KBM-7 (cell line): ENCODE measurements at places on chromosomes 2 and 18.

DNA sequence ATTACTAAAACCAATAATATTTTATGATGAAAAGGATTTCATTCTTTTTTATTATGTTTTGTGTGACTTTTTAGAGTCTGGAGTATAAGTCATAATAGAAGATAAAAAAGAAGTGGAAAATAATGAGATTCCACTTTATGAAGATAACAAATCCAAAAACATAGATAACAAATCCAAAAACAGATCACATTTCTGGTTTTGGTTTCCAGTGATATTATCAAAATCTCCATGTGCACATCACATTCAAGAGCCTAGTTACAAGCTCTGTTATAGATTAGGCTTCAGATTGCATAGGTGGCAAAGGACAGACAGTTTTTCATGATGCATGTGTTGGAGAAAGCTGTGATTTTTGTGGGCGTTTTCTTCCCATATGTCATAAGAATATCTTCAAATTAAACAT is 648.2 kb downstream of the STK39 start:
- no peak for DNase-seq

DNA sequence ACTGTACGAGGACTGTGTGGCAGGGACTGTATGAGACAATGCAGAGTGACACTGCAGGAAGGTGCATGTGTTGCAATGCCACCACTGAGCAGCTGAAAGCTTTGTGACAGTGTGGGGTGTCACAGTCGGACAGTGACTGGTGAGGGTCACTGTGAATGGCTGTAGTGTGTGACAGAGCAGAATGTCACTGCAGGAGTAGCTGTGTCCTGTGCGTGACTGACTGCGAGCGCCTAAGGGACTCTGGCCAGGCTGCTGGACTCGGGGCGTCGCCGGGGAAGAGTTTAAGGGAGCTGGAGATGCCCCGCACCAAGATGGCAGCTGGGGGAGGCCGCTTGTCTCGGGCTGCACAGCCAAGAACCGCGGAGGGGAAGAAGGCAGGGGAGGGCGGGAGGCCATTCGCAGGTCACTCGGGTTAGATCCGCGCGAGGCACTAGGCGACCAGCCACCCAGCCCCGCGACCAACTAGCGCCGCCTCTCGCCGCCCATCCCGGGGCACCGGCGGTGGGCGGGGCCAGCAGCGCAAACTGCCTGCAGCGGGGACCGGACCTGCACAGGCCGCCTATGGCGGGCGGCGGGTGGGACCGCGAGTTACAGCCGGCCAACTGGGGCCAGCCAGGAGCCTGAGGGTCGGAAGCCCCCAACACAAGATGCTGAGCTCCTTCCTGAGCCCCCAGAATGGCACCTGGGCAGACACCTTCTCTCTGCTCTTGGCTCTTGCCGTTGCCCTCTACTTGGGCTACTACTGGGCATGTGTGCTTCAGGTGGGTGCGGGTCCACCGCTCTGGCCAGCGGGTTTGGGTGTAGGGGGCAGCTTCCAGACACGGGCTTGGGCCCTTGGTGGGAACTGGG is at the start of gene ABHD1:
Gene ABHD1 (plus strand): TSS at position 514 of the 849 bp plus-strand sequence. CDS start 134 bp downstream, at position 648.
- DNase-seq, result peak; percentile 60

GRCh38 chr18:25826823-25827222 is 263.6 kb downstream of the SS18 start:
- no peak for DNase-seq

DNA sequence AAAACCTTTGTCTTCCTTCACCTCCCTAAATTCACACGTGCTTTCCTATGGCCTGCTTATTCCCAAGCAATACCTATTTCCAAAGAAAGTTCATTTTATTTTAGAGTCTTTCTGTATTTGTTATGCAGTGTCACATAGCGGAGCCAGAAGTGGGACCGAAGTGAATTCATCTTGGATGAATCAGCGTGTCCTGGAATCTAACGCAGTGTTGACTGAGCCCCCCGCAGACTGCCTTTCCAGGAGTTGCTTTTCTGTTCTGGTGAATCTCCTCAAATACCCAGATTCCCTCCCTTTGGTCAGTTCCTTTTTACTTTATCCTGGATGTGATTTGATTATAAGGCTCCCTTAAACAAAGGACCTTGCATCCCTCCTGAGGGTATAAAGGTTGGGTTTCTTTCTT is 10.8 kb downstream of the ALPP start:
- DNase-seq, result no peak

GRCh38 chr2:217218269-217219163 is 358.7 kb upstream of the TNP1 start:
- peak; percentile 87 for DNase-seq

GRCh38 chr2:184004948-184005672 is 593.2 kb upstream of the ZNF804A start:
- DNase-seq, result no peak

- no peak for DNase-seq
Observed at GRCh38 chr2:180325416-180326120, 318.5 kb upstream of the CWC22 start.

DNA sequence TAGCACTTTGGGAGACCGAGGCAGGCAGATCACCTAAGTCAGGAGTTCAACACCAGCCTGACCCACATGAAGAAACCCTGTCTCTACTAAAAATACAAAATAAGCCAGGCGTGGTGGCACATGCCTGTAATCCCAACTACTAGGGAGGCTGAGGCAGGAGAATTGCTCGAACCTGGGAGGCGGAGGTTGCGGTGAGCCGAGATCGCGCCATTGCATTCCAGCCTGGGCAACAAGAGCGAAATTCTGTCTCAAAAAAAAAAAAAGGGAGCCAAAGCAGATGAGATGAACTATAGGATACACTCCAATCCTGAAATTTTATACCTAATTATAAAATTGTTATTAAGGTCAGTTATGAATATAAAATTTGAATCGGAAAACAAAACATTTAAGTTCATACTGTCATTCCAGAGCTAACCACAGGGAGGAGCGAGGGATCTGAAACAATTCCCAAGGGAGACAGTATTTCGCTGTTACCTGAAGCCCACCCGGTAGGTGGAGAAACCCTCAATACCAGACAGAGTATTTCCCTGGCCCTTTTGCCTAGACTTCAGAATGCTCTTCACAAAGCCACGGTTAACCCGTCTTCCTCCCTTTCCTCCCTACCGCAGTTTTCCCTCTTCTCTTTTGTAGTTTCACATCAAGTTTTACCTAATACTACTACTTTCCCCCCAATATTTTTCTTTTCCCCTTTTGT is 1.4 kb downstream of the PPM1G start:
- DNase-seq, result peak; percentile 59

- no peak for DNase-seq
Observed at GRCh38 chr2:84038866-84039265, 420.2 kb downstream of the SUCLG1 start.

DNA sequence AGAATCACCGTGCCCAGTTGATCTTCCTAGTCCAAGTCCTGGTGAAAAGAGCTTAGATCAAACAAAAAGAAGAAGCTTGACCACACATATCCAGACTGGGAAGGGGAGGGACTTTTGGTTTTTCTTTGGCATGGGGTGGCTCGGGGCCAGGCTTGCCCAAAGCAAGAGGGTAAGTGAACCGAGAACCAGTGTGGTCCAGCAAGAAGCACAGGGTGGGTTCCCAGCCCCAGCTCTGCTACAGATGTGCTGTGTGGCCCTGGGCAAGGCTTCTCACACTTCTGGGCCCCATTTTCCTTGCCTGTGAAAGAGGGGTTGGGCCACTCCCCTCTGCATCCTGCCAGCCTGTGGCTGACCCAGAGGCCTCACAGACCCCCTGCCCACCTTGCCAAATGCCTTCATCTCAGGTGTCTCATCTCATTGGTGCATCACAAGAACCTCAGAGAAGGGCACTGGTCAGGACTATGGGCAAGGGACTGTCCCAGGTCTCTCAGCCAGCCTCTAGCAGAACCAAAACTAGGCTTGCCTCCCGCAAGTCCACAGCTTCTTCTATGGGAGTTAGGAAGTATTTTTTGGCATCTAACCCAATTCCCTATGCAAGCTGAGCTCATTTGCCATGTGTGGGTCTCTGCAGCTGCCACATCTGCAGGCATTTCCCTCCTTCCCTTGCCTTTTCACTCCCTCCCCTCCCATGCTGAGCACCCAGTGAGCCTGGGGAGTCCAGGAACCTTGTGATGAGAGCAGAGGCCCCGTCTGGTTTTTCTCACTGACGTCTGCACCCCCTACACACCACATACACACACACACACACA is 6.9 kb downstream of the ATP6V1B1 start:
- no peak for DNase-seq

DNA sequence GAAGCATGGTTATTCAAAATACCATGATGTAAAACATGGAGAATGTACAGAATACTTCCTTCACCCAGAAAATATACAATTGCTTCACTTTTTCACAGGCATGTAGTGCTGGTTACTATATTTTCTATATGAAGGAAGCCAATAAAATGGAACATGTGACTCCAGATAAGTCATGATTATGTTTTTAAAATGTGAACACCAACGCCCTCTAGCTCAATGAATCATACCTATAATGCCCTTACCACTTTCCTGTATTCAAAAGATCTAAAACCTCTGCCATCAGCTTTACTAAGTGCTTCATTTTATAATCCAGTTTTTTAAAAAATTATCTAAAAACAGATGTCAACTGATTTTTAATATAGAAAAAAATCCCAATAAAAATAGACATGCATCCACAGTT is 59.9 kb downstream of the SMAD2 start:
- no peak for DNase-seq

- no peak for DNase-seq
Observed at GRCh38 chr2:42823744-42824453, 31.5 kb upstream of the HAAO start.

DNA sequence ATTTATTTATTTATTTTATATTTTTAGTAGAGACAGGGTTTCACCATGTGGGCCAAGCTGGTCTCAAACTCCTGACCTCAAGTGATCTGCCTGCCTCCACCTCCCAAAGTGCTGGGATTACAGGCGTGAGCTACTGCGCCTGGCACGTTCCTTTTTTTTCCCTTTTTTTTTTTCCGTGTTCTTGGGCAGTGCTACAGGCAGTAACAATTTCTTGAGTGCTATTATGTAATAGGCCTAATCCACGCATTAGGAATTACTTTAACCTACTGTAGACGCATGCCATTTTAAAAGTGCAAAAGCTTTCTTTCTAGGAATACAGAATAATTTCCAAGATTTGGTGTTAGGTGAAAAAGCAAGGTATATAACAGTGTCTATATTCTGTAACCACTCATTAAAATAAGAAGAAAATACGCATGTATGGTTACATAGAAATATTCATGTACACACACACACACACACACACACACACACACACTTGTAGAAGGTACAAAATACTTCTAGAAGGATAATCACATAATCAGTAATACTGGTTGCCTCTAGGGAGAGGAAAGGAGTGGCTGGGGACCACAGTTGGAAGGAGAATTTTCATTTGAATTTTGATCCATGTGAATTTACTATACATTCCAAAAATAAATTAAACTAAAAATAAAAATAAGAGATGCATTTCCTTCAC is 92.3 kb downstream of the METTL8 start:
- DNase-seq, result no peak

DNA sequence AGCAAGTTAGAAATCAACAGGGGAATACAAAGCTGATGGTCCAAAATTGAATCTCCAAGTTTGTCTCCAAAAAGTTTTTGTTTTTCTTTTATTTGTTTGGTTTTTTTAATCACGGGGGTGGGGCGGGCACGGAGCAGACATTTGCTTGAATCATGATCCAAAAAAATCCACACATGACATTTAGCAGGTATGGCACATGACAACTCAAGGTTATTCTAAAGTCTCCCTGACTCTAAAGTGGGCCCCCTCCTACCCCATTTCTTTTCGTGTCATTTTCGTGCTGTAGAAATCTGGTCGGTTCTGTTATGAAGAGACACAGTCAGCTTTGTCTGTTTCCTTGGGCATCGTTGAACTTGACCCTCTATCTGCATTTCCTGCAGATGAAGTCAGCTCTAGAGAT is 14.6 kb downstream of the RNU4ATAC start:
- no peak for DNase-seq

GRCh38 chr2:16525265-16525887 is 140.3 kb downstream of the CYRIA start:
- DNase-seq, result peak; percentile 73

GRCh38 chr2:67824186-67824585 is 238.6 kb downstream of the C1D start:
- no peak for DNase-seq

- no peak for DNase-seq
Observed at GRCh38 chr2:12090590-12090989, 344.2 kb downstream of the LPIN1 start.

GRCh38 chr2:196459539-196459938 is 180.0 kb upstream of the CCDC150 start:
- peak; percentile 77 for DNase-seq

GRCh38 chr2:26477126-26477910 is 606 bp downstream of the OTOF start:
- DNase-seq, result no peak

DNA sequence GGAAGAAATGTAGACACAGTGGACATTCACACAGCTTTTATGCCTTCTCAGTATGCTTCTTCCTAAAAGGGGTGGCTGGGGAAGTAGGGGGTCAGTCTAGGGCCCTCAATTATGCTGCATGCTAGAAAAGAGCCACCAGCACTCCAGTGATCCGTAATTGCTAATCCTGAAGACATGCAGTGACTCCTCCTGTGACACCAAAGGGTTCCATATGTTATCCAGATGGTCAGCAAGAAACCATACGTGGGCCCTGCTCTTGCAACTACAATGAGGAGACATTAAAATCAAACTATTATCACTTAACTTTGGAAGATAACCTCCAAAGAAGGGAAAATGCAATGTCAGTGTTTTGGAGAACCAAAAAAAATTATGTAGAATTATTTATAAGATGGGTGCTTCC is 143.4 kb upstream of the LYPD1 start:
- no peak for DNase-seq

- no peak for DNase-seq
Observed at GRCh38 chr18:57792631-57793301, 10.3 kb downstream of the ATP8B1 start.

GRCh38 chr2:25280051-25280687 is 61.6 kb downstream of the DNMT3A start:
- no peak for DNase-seq

DNA sequence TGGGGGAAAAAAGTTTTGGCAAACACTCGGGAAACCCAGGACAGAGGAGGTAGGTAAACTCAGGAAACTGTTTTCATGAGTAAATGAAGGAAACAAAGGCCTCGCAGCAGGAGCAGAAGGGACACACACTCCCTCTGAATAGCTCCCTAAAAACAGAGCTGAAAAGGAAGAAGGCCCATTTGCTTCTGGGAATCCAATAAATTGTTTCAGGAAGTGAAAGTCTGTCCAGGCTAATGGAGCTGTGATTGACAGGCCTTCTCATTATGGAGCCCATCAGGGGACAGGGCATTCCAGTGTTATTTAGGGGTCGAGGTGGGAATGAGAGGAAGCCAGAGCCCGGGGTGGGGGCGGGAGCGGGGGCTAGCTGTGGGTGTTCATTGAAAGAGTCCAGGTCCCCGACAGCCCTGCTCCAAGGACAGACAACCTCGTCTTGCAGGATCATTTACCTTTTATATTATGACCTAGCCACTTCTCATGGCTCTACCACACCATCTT is 81.2 kb downstream of the GBX2 start:
- no peak for DNase-seq

- no peak for DNase-seq
Observed at GRCh38 chr2:111019381-111019780, 101.3 kb upstream of the BCL2L11 start.

GRCh38 chr2:252001-252602 is 11.7 kb downstream of the SH3YL1 start:
- DNase-seq, result no peak

- no peak for DNase-seq
Observed at GRCh38 chr2:169507698-169508097, 1.8 kb upstream of the KLHL41 start.

GRCh38 chr2:149068225-149068995 is 29.9 kb downstream of the LYPD6B start:
- DNase-seq, result no peak

GRCh38 chr2:84858937-84859336 is 21.9 kb downstream of the TRABD2A start:
- DNase-seq, result no peak

GRCh38 chr2:20130160-20130560 is 78.7 kb upstream of the LAPTM4A start:
- DNase-seq, result no peak
